Activated T-helper 1 cell treated with anti-CD3 and anti-CD28 coated beads, Interleukin-12 subunit alpha, Interleukin-12 subunit beta, Interleukin-2, Interleukin-4 antibody, amounts not matched to agents 30 ng/mL and 10 ng/mL and 1 ng/mL, durations not matched to agents 14 hours and 24 hours and 36 hours (primary cell): ENCODE measurements at places on chromosomes 13 and 19. TPM values are rescaled to one million over a fixed set of nuclear protein-coding genes. Genes with fewer than 3 reads are reported as not detected.
A peak's percentile ranks its signal among the peaks of the same experiment; 100 is the strongest.

ZNF382 gene
- 10.2 and 10.8 TPM in 2 replicates for total RNA-seq

GRCh38 chr19:39059302-39059701 lies 24.9 kb upstream of the ACP7 start:
- no peak for DNase-seq

IGFL2 gene
- 0.23 TPM in 1 of 2 replicates, not detected in the other for total RNA-seq

DNA sequence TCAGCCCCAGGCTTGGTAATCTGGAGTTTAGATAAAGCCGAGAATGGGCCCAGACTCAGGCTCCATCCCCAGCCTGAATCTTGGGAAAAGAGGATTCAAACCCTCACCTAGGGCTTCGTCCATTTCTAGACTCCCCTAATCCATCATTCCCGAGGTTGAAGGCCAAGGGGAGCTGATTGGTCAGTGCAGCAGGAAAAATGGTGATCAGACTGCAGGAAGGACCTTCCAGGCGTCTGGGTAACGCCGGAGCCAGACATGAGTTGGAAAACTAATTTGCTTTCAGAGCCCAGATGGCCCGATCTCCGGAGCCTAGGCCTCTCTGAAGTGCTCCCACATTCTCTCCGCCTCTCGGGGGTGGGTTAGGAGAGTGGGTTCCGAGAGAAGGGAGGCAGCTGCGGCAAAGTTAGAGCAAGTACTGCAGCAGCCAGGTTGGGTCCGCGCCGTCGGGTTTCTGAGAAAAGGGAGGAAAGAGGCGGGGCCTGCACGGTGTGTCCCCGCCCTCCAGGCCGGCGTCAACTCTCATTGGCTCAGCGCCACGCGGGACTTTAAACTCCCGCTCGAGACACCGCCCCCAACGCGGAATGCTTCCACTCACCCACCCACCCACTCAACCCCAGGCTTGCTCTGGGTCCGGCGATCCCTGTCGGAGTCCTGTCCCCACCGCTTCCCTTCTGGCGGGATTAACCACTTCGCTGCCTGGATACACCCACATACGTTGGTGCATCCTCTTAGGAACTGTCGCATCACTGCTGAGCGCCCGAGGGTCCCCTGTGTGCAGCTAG lies 788 bp upstream of the RTBDN start:
- no peak for DNase-seq

- no peak for DNase-seq
Observed at GRCh38 chr13:79593121-79593520, 112.2 kb downstream of the NDFIP2 start.

DNA sequence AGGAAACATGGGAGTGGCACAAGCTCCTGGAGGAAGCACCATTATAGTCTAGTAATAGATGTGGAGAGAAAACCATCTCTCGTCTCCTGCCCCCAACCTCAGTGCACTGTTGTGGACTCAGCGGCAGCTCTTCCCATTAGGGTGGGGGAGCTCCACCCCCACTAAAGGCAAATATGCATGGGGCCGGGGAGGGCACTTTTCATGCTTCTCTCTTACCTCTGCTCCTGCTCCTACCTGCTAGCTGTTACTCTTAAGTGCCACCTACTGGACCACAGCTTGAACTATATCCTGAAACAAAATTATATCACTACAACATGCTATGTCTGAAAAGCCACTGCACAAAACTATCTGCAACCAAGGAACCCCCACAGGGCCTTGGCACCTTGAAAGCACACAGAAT lies 112.6 kb upstream of the DACH1 start:
- DNase-seq, result no peak

DNA sequence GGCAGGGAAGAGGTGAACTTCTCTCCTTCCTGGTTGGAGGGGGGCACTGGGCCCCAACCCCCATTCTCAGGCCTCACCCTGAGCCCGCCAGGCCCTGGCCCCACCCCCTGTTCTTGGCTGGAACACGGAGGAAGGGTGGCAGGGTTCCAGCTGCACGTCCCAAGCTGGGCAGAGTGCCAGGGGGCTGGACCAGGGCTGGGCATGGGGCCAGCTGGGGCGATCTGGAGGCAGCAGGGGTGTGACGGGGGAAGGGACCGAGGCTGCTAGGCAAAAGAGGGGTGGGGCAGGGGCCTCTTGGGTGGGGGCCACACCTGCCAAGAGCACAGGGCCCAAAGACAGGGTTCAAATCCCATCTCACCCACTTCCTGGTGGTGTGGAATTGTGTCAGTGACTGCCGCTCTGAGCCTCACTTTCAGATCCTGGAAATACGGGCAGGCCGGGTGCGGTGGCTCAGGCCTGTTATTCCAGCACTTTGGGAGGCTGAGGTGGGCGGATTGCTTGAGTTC lies 2.2 kb downstream of the HIF3A start:
- no peak for DNase-seq

- DNase-seq, result no peak
Observed at GRCh38 chr19:19191768-19192077, 229 bp downstream of the BORCS8 start.

- DNase-seq, result no peak
Observed at GRCh38 chr13:100523981-100524386, 64.6 kb downstream of the GGACT start.

SYCN gene
- total RNA-seq, result not detected in 2 replicates

ZNF473 gene
- 10.1 and 11.8 TPM in 2 replicates for total RNA-seq

DNA sequence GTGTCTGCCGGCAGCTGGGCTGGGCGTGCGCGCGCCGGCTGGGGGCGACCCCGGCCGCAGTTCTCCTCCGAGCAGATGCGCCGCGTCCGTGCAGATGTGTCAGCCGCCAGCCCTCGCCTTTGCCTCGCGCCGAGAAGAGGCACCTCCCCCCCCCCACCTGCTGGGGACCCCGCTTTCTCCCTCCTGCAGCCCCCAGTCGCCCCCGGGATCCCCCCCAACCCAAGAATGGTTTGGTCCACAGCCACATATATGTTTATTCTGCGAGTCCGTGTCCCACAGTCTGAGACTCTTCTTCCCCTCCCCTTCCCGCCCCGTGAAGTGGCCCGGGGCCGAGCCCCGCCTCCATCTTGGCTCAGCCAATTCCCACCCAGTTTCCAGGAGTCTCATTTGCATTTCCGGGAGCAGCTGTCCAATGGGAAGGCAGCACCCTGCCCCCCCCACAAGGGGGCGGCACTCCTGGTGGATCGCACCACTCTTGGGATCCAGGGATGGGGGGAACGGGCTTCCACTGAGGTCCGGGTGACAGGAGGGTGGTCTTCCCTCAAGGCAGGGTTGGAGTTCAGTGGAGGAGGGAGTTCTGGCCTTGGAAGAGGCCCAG lies 8.6 kb downstream of the ISOC2 start:
- DNase-seq, result peak; percentile 22

- DNase-seq, result no peak
Observed at GRCh38 chr13:44117351-44117750, 237.6 kb downstream of the LACC1 start.

DNA sequence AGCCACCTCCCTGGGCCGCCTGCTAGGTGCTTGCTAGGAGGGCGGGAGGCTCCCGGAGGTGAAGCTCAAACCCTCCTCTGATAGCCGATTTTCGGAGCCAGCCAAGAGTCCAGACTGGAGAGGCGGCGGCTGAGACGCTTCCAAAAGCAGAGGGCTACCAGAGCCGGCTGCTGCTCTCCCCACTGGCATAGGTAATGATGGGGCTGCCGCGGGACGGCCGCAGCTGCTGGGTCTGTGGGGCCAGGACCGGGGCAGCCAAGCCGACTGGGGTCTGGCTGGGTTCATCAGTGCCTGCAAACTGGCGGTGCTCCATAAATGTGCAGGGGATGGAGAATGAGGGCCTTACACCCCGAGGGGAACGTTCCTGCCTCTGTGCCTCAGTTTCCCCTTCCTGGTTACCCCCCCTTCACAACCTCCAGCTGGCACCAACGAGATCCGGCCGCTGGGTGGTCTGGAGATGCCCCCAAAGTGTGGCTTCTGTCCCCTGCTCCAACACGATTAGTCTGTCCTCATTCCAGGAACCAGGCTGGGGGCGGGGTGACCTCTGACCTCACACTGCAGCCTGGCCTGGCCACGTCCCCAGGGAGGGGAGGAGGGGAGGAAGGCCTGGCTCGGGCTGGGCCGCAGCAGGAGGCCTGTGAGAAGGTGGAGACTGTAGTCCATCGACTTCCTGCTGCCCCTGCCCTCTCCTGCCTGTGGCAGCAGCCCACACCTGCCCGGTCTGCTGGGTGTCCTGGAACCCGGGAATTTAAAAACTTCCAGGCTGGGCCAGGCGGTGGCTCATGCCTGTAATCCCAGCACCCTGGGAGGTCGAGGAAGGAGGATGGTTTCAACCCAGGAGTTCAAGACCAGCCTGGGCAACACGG lies 3.8 kb upstream of the WDR18 start:
- no peak for DNase-seq

- DNase-seq, result no peak
Observed at GRCh38 chr13:96214824-96215445, 125.0 kb downstream of the HS6ST3 start.

MCEMP1 gene
- total RNA-seq, result not detected in 2 replicates

DNA sequence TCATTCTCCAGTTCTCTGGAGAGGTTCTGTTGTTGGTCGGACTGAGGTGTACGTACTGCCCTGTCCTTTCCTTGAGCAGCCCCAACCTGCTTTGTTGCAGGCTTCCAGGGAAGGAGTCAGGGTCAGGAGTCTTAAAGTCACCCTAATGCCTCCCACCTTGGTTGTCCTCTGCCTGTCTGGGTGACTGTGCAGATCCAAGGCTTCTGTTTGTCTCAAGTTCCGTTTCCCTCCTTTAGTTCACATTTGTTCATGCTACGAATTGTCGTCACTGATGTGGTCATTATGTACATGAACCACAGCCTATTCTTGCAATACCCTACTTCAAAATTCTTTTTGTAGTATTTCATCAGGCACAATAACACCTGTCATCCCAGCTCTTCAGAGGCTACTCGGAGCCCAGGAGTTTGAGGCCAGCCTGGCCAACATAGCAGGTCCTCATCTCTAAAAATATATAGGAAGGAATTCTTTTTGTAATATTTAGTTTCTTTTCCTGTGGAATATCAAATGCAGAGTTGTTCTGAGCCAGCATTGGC lies 7.4 kb downstream of the ZNF586 start:
- no peak for DNase-seq

GRCh38 chr13:114035583-114036531 lies 62.0 kb upstream of the C13orf46 start:
- DNase-seq, result no peak

- no peak for DNase-seq
Observed at GRCh38 chr19:50649433-50650391, at the start of gene C19orf81. Gene C19orf81, plus strand, starts transcription at chr19:50649445. Its CDS starts 0 bp downstream, at chr19:50649445.

MBNL2 gene
- 20.7 and 24.2 TPM in 2 replicates for total RNA-seq

GRCh38 chr13:42276683-42277082 lies 4.7 kb downstream of the AKAP11 start:
- no peak for DNase-seq

DNA sequence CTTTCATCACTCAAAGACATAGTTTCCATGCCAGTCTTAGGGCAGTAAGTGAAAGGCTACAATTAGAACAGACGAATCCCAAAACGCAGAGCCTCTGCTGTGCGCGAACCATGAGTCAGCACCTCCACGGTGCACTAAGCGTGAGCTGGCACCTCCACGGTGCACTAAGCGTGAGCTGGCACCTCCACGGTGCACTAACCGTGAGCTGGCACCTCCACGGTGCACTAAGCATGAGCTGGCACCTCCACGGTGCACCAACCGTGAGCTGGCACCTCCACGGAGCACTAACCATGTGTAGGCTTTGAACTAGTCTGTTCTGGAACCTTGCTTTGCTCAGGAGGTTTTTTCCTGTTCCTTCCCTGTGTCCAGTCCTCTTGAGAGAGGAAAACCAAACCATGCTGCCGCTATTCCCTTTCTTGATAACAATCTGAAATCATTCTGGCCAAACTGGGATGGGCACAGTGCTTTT lies 120.6 kb downstream of the IRS2 start:
- no peak for DNase-seq

DNA sequence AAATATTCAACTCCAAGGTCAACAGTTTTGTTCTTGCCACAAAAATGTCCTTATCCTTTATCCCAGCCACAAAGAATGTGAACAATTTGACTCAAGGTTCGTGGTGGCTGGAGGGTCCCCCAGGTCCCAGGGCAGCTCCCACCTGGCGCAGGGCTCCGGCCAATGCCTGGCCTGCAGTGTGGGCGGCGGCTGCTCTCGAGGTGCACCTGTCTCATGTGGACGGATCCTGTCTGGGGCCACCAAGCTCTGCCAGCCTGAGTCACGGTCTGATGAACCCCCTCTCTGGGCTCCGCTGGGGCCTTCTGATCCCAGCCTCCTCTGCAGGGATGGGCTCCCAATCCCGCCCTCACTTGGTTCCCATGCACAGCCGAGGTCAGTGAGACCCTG lies 49.4 kb downstream of the GAS6 start:
- no peak for DNase-seq

THSD8 gene
- total RNA-seq, result 28.0 and 28.1 TPM in 2 replicates

DNA sequence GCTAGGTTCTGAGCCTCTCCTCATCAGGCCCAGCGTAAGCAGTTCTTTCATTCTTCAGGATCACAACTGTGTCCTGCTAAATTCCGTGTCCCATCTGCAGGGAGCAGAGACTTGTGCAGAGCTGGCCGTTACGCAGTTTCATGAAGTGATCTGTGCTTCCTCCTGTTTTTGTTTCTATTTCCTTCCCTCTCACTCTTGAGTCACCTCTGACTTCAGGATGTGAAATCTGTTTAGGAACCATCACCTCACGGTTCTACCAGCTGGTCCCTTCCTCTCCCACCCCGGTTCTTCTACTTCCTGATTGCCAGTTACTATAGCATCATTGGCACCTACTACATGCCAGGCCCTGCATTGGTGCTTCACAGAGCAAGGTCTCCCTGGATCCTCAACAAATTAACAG lies 8.5 kb downstream of the MAU2 start:
- DNase-seq, result no peak

GRCh38 chr19:54207983-54208783 lies 7.5 kb downstream of the RPS9 start:
- DNase-seq, result no peak

CDX2 gene
- not detected in 2 replicates for total RNA-seq

GRCh38 chr19:17054746-17055145 lies 20.5 kb downstream of the HAUS8 start:
- DNase-seq, result no peak

TLE6 gene
- 0.57 and 0.83 TPM in 2 replicates for total RNA-seq
